Fibroblast of skin of abdomen (primary cell): ENCODE measurements at places on chromosomes 7 and 10.

DNA sequence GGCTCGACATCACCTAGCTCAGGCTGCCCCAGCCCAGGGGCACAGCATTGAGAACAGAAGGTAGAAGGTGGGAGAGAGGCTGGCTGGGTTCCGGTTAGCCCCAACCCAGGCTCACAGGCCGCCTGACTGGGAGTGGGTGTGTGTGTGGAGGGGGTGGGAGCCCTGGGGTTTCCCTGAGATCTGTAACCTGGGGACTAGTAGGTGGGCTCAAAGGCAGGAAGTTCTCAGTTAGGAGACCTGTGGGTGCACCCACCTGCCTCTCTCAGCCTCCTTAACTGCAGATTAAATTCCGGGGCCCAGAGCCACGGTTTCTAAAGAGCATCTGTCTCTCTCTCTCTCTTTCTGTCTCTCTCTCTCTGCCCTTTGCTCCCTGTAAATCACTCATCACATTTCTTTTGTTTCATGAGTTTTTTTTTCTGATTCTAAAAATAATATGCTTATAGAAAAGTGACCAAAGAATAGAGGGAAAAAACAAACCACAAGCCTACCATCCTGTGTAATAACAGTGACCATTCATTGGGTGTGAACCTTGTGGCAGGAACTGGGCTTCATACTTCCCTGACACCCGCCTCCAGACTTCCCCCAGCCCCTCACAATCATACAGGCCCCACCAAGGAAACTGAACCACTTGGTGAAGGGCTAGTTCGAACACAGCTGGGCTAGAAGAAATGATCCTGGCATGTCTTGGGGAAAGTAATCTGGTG, 83.4 kb upstream of the SMNDC1 start:
- no peak for DNase-seq

DNA sequence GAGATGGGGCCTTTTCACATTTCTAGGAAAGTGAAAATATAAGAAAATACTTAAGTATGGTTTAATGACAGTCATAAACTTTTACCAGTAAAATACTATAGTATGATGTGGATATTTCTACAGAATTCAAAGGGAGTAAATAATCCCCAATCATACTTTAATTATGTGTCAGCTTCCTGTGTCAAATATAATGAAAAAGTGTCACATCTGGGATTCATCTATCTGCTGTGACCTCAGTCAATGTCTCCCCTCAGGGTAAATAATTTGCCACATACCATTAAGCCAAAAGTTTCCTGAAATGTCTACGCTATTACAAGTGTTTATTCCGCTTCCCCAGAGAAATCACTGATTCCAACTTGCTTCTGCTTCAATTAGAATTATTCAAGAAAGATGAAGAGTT, 110.5 kb downstream of the ITGA8 start:
- DNase-seq: peak; percentile 81

GRCh38 chr10:24723788-24724380, at the start of gene ARHGAP21:
Gene ARHGAP21, minus strand, starts transcription at chr10:24723887. Its CDS starts 1,988 bp downstream, at chr10:24721899.
- DNase-seq: peak; percentile 83

DNA sequence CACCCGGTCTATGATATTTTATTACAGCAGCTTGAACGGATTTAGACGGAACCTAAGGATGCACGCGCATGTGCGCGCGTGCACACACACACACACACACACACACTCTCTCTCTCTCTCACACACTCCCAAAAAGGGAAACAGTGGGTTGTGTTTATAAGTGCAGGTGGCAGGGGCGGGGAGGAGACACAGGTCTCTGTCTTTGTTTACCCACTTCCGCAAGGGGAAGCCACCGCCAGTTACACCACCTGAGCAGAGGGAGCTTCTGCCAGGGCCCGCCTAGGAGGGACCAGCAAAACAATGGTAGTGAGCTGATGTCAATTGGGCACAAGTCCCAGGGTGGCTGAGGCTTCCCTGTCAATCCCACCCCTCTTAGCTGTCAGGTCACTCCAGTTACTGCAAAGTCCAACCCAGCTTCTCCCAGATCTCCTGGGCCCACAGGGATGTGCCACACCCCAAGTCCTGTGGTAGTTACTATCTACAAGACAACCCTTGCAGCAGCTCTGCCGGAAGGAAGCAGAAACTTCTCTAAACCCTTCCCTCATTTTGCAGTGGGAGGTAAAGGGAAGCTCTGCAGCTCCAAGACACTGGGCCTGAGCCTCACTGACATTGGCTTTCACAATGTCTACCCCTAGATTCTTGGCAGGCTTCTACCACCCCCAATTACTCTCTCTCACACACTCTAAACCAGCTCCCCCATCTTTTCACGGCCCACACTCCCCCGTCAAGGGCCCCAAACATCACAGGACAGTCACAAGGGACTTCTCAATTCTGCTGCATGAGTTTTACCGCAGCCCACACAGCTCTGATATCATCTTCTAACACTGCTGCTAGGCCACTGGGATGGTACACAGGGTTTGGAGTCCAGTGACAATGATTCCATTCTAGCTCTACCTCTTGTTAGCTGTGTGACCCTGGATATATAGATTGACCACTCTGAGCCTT, 17.6 kb downstream of the ANXA11 start:
- DNase-seq: no peak

GRCh38 chr10:15118615-15119014, 21.5 kb downstream of the RPP38 start:
- DNase-seq: no peak

- DNase-seq: no peak
Observed at GRCh38 chr7:69934144-69934903, 336.0 kb downstream of the AUTS2 start.

GRCh38 chr7:140451716-140452115, 27.6 kb downstream of the MKRN1 start:
- no peak for DNase-seq

GRCh38 chr7:129771201-129771927, 159.8 kb downstream of the NRF1 start:
- DNase-seq: no peak

DNA sequence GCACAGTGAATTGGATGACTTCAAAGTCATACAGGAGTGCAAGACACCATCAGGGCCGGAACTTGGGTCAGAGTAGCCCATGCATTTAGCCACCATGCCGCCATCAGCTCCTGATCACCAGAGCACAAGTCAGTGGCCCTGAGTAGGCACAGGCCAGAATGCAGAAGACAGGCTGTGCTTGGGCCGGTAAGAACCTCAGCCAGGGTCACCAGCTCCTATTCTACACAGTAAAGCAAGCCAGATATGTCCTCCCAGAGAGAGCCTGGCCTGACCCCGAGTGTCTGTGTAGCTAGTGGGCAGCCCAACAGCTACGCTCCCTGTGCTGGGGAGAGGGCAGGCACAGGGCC, 44.5 kb upstream of the COL13A1 start:
- DNase-seq: no peak

DNA sequence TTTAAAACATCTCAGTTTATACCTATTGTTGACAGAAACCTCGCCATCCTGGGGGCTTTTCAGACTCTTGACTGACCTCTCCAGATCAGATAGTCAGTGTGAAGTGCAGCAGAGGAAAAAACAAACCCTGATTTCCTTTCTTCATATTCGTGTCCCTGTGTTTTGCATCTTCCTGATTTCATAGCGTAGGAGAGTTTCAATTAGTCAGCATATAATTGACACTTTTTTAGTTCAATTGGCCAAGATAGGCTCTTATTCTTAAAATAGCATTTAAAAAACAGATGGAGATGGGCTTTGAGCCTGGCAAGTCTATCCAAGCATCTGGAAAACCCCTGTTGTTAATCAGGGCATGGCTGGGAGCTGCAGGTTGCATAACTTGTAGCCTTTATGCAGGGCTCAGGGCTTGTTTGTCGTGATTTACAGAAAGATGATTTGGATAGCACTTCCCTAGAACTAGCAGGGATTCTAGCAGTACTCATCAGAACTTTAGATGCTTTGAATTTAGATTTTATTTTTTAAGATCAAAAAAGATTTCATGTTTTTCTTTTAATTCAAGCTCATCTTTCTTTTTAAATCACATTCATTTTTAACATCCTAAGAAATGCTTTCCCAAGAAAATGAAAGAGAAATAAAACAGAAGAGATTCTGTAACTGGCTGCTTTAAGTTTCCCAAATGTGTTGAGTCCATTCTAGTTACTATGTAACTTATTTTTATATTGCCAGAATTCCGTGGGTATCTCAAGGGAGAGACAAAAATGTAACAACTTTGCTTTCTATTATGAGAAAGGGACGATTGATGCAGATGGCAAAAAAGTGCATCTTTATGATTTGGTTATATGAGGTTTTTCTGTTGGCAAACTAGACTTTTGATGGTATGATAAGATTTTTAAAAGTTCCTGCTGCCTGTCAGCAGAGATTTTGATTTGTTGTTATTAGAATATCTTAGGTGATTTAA, 270.8 kb upstream of the FZD8 start:
- DNase-seq: peak; percentile 58

DNA sequence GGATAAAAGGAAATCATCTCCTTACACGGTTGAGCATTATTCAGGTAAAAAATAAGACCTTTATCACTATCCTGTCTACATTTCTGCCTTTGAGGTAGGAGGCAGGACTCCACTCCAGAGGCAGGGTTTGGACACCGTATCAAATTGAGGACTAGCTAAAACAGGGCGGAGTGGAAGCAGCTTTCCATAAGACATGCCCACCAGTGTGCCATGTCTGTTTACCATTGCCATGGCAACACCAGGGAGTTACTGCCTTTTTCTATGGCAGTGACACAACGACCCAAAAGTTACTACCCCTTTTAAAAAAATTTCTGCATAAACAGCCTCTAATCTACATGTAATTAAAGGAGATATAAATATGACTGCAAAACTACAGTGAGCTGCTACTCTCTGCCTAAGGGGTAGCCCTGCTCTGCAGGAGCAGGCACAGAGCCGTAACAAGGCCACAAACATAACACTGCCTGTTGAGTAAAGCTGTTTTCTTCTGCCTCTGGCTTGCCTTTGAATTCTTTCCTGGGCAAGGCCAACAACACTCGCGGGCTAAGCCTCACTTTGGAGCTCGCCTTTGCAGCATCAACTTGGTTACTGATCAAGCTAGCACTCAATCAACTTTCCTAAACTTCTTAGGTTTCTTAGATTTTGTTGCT, 26.5 kb downstream of the DGKB start:
- no peak for DNase-seq
